ENCODE measurements at places on chromosomes 6 and 20. TPM values are rescaled to one million over a fixed set of nuclear protein-coding genes. Genes with fewer than 3 reads are reported as not detected.

CGA gene
- not detected for total RNA-seq

PREP gene
- total RNA-seq: 21.8 TPM

- peak; percentile 36 for ATAC-seq
Measured at GRCh38 chr20:44188752-44189151, 1.8 kb upstream of the JPH2 start.

- ATAC-seq: no peak
Measured at GRCh38 chr20:63908008-63908682, 13.2 kb downstream of the DNAJC5 start.

DNA sequence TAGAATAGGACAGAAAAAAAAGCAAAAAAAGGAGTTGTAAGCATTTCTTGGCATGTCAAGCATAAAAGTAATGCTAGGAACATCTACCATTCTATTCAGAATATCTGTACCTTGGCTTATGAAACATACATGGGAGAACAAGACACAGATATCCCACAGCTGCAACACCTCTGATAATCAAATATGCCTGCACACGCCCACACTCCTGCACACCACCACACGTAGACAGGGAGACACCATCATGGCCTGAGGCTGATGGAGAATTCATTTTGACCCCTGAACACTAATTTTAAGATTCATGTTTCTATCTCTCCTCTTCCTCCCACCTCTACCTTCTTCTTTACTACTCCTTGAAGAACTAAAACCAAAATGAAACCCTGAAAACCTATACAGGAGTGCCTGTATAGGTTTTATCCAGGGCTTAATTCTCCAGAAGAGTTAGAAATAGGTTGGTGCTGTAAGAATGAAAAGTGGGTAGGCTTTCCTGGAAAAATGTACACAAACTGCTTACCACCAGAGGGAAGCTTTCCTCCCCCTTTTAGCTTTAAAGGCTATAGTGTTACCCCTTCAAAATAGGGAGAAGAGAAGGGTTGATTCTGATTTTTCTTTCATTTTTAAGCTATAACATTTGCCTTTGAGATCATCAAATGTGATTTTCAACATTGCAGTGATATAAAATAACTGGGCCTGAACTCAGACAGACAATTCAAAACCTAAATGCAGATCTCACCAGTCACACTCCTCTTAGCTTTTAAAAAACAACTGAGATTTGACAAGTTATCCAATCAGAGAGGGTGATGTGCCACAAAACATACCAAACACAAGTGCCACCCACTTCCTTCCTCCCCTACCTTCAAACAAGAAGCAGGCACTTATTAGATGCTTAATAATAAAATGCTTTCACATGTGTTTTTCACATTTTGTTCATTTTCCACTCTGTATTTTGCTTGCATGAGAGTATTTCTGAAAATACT lies 57.9 kb downstream of the ELOVL5 start:
- ATAC-seq: no peak

GRCh38 chr6:62323818-62324431 lies 37.9 kb upstream of the KHDRBS2 start:
- no peak for ATAC-seq

DNA sequence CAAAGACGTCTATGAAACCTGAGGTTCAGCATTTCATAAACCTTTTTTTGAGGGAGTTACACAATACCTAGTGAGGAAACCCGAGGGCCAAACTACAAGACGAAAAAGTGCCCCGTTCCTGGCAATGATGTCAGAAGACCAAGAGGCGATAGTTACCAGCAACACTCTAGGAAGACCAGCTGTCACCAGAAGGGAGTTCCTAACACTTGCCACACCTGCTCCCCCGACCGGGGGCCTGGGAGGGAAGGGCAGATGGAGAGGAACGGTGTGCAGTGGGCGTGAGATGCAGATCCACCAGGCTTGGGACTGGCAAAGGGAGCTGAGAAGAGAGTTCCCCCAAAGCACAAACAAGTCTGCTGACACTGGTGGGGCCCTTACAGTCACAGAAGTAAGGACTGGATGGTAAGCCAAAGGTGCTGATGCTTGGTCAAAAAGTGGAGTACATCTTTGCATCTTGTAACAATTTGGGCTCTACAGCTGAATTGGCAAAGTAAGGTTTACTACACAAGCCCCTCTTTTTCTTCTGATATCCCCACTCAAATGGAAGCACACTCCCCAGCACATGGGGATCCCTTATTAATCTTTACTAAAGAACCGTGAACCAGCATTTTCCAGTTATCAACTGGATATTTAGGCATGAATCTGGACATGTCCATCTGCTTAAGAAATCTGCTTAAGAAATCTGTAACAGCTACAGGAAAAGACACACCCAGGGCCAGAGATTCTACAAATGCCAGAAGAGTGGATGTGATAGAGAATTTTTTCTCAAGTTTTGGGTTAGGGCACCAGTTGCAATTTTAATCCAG lies 38.5 kb downstream of the PANK2 start:
- no peak for ATAC-seq

DNA sequence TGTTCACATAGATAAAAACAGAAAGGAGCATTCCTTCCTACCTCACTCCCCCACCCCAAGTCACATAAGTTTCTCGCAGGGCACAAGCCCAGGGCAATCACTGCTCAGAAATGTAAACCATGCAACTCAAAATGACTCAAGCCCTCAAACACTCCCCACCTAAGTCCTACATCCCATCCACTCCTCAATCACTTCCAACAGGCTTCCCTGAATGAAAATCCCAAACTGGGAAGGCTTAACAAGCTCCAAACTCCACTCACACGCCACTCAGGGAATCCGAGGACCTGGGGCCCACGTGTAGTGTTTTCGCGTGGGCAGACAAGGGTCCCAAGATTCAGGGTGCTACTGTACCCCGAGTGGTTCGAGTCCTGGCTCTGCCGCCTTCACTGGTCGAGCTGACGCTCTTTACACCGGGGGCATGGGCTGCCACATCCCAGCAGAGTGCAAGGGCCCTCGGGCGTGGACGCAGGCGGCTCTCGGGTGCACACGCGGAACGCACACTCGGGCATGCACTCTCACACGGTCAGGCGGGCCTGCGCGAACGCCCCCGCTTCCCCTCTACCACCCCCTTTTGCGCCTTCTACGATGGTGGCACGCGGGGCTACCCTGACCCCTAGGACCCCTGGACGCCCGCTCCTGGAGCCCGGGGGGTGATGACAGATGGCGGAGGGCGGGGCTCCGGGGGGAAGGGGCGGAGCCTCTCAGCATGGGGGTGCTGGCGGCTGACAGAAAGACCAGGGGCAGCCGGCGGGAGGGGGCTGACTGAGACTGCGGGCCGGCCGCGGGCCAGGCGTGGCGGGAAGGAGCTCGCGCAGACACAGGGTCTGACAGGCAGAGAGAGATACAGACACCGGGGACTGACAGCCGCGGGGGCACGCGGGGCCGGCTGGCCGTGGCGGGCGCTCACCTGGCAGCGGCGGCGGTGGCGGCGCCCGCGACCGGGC lies 657 bp downstream of the ZHX3 start:
- peak; percentile 34 for ATAC-seq

- ATAC-seq: no peak
Measured at GRCh38 chr6:145964948-145965366, 799 bp upstream of the SHPRH start.

Data from esophagus mucosa (tissue), 1 donor.